ENCODE measurements at places on chromosomes 1 and 21.

DNA sequence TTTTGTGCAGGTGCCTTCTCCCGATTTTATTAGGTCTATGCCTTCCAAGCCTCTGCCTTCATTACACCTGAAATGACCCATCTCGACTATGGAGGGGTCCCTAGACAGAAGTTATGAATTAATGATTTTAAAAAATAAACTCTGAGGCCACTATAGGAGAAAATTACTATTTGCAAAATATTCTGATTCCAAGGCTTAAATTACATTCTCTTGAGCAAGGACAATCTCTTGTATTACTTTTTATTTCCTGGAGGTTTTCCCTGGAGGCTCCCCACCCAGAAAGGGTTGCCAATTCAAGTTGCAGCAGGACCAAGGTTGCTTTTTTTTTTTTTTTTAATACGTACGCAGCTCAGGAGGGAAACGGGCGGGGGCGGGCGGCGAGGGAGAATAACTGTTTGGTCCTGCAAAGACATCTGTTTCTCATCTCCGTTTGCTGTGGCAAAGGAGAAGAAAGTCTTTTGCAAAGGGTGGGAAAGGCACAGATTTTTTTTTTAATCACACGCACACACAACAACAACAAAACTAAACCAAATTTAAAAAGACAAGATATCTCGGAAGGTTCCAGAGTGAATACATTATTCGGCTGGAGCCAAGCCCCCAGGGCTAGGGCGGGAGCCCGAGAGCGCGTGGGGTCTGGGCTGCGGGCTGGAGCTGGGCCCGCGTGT, 618 bp upstream of the SERTAD4 start:
- DNase-seq: no peak

- DNase-seq: no peak
These were observed 22.6 kb upstream of the NRDC start for GRCh38 chr1:51901151-51901550.

DNA sequence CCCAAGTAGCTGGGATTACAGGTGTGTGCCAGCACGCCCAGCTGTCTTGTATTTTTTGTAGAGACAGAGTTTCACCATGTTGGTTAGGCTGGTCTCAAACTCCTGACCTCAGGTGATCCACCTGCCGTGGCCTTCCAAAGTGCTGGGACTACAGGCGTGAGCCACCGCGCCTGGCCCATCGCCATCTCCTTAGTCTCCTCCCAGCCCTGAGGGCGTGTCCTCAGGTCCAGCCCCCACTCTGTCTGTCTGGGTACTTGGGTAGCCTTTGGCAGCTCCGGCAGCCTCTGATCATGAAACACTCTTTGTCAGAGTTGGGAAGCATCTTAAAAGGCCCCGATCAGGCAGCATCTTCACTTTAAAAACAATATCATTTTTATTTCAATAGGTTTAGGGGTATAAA, 90.3 kb upstream of the DISP3 start:
- DNase-seq: no peak

DNA sequence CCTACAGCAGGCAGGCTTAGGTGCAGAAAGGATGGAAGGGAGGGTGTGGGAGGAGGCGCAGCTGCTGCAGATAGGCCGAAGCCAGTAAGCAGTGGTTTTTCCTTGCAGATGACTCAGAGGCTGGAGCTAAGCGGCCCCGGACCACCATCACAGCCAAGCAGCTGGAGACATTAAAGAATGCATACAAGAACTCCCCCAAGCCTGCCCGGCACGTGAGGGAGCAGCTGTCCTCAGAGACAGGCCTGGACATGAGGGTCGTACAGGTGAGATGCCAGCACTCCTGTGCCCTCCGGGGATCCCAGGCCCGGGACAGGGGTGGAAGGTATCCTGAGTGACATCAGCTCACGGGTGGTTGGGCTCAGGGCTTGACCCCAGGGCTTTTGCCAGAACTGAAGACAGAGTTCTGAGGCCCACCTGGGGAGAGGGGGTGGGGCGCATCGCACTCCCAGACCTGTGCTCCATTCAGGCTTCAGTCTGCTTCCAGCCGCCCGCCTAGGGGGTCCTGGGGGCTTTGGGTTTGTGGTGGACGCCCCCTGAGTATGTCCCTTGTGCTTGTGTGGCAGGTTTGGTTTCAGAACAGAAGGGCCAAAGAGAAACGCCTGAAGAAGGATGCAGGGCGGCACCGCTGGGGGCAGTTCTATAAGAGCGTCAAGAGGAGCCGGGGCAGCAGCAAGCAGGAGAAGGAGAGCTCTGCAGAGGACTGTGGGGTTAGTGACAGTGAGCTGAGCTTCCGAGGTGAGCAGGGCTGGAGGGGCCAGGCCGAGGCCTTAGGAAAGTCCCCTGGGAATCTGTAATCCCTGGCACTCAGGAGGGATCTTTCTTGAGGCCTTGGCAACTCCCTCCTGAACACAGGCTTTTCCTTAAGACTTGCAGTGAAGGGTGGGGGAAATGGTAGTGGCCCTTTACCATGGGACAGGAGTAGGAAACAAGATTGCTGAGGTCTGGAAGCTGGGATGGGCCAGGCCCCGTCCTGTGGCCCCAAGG, 41.5 kb downstream of the LHX4 start:
- no peak for DNase-seq

DNA sequence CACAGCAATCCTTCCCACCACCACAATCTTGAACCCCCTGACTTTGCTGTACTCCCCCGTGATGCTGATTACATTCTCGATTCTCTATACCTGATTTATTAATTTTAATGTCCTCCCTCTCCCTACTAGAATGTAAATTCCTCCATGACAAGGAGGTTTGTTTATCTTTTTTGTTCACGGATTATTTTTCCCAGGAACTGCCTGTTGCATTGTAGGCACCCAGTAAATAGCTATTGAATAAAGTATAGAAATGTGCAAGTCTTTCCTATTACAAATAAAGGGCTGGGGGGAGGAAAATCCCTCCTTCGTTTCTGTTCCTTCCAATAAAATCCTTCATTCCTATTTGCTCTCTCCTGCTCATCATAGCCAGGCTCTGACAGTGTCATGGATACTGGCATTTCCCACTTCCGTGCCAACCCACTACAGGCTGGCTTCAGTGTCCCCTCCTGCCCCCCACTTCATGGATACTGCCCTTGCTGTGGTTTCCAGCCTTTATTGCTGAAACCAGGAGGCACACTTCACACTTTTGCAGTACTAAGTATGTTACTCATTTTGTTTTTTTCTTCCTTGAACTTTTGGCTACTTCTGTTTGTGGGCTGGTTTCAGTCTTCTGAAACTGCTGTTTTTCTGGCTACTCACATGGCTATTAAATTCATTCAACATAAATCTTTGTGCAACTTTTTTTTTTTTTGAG, 7.5 kb downstream of the KIF1B start:
- DNase-seq: no peak

GRCh38 chr1:26743426-26744059, 44.2 kb upstream of the PIGV start:
- DNase-seq: no peak

- no peak for DNase-seq
These were observed 26.6 kb downstream of the C8B start for GRCh38 chr1:56939209-56939608.

DNA sequence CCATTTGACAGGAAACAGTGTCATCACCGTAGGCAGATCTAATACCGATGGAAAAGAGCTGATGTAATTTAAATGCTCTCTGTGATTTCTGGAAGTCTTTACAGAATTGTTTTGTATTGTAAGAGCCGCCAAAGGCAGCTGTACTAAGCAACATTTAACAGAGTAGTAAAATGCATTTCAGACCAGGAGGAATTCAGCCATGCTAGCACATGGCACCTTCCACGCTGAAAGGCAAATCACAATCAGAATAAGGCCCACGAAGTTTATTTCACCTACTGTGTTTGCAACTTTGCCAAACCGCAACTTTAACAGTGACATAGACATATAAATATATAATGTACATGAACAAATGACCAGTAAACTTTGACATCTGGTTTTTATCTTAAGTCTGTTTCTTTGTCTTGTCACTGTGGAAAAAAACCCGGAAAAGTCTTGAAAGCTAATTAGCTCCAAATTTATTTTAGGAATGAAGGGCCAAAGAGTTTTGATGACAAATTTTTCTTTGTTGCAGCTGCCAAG, 26.1 kb upstream of the DISC1 start:
- no peak for DNase-seq

DNA sequence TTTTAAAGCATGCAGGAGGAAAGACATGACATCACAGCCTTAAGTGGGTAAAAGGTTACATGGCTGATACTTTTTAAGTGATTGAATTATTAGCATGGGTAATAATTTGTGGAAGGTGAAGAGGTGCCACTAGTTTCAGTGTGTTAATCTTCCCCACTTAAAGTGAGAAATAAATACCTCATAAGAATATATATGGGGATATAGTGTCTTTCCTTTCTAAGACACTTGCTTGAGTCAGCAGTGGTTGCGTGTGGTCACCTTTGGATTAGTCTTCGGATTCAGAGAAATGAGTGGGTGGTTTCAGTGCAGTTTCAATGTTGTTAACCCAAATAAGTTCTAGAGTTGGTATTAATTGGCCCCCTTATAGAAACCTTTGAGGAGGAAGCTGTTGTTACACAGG, 94.1 kb downstream of the ADGRL2 start:
- no peak for DNase-seq

GRCh38 chr21:43287111-43287760, 118.4 kb downstream of the CRYAA start:
- peak; percentile 19 for DNase-seq

DNA sequence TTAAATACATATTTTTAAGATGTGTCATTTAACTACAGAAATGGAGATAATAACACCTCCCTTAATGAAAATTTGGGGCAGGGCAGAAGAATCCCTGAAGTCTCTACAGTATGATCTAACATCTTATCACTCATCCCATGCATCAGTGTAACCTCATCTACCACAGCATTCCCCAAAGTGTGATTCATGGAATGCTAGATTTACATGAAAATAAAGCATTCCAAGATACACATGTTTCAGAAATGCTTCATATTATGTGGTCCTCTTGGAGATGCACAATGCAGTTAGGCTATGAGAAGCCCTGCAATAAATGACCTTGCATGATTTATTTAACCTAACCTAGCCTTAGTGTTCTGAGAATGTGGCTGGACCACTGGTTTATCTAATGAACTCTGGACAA, 166.9 kb upstream of the SYT6 start:
- no peak for DNase-seq

DNA sequence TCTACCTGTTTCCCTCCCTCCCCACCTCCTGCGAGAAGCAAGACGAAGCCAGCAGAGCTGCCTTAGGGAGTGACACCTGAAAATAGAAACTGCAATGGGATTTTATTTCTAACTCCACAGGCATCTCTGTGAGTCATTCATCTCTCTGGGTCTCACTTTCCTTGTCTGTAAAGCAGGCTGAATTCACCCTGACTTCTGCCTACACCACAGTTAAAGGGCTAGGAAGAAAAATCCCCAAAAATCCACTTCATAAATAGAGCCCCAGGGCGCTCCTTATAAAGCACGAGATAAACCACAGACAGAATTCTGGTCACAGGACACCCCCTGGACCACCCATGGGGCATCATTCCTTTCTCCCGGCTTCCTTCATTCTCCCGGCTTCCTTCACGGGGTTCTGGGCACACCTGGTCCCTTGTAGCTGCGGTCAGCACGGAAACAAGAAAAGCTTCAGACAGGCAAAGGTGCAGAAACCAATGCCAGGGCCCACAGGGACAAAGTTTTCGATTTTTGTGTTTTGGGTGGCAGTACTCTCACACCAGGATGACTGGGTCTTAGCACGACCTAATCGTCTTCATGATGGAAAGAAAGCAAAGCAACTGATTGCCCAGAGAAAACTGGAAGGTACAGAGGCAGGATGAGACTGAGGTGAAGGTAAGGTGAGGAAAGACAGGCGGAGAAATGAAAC, 2.8 kb upstream of the H6PD start:
- no peak for DNase-seq

- no peak for DNase-seq
These were observed 7.1 kb downstream of the SMPDL3B start for GRCh38 chr1:27941671-27942540.

DNA sequence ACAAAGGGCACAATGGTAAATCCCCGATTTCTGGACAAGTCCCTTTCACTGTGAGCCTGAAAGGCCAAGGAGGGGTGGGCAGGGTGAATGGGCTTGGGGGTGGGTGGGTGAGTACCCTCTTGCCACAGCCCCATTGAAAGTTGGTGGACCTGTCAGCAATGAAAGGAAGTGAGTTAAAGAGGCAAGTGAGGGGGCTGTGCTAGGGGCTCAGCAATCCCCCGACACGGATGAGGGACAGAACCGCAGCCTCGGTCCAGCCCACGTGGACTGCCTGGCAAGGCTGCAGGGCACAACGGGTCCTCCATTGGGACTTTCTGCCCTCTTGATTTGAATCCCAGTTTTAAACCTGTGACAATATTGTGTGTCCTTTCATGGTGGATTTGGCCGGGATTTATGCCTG, 255.3 kb downstream of the FOXD2 start:
- no peak for DNase-seq

GRCh38 chr1:223556414-223557129, 108.9 kb downstream of the CAPN8 start:
- peak; percentile 59 for DNase-seq

GRCh38 chr1:199529324-199529723, 498.2 kb upstream of the NR5A2 start:
- no peak for DNase-seq

DNA sequence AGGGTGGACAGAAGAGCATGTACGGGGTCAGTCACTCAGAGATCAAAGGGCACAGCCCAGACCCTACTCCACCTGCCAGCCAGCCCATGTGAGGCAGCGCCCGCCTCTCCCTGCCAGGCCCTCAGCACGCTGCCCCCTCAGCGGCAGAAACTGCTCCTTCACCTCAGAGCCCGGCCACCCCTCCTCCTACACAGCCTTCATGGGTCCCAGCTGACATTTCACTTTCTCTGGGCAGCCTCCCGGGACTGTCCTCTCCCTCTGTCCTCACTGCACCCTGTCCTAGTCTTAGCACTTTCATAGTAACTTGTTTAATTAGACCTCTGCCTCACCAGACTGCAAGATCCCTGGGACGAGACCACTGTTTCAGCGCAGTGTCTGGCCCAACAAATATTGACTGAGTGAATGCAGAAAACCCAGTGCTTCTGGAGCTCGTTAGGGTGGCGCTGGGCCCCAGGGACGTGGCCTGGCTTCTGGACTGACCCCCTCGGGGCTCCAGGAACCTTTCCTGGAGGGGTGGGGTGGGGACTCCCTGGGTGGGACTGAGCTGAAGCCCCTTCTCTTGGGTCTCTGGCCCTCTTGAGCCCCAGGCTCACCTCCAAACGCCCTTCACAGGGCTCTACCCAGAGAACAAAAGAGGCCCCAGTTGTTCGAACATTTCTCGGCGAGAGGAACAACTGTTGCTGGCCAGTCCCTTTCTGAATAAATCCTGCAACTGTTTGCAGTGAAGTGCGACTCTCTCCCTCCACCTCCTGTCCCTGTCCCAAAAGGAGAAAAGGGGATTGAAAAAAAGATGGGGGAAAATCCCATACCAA, 114.9 kb downstream of the CASZ1 start:
- no peak for DNase-seq

- no peak for DNase-seq
These were observed 31.7 kb upstream of the MPC2 start for GRCh38 chr1:167968569-167968968.

GRCh38 chr1:68644504-68644903, 147.6 kb upstream of the DEPDC1 start:
- no peak for DNase-seq

DNA sequence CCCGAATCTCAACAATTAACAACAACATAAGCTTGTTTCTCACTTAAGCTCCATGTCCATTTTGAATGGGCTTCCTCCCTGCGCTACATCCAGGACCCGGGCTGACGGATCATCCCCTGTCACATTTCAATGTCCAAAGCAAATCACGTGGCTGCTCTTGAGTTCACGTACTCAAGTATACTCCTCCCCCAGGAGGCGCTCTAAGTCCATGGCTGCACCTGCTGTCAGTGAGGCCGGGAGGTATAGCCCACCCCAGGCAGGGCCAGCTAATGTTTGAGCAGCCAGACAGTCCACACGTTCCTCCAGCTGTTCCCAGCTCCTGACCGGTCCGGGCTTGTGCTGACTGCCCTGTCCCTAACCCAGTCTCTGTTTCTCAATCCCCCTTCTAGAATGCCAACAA, 220.8 kb downstream of the SLC35F3 start:
- DNase-seq: no peak

Measured in GM12878 (cell line).